ENCODE measurements at places on chromosomes 2 and 18.
A peak's percentile ranks its signal among the peaks of the same experiment; 100 is the strongest.

DNA sequence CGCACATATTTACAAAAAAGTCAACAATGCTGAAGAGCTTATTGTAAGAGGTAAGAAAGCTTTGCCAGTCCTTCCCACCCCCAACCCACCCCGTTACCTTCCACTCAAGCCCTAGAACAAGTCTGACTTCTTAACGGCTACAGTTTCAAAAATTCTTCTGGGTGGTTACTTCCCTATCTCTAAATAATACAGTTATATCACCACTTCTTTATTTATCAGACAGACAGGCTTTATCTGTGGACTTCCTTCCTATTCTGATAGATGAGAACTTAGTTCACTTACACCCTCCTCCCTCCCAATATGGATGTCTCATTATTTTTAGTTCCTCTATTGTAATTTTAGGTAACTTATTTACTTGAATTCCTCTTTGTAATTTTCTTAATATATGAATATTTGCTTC lies 26.7 kb upstream of the ACTR3 start:
- no peaks in the 10 kb centered on the region for H3K27me3 ChIP-seq
- no peaks in the 10 kb centered on the region for H3K36me3 ChIP-seq
- H3K4me3 ChIP-seq: no peak overlapping the region
- peaks cover 85% of the 10 kb centered on the region for H3K4me1 ChIP-seq
- peak; percentile 74 for DNase-seq

DNA sequence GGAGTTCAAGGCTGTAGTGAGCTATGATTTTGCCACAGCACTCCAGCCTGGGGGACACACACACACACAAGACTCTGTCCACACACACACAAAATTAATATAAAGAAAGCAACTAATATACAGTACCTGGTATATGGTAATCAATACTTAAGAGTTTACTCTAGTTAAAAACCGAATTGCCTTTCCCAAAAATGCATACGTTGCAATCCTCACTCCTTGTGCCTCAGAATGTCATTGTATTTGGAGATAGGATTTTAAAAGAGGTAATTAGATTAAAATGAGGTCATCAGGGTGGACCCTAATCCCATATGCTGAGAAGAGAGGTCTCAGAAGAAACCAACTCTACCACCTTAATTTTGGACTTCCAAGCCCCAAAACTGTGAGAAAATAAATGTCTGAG lies 35.7 kb downstream of the TMEM237 start:
- no peaks in the 10 kb centered on the region for H3K36me3 ChIP-seq
- no peak for DNase-seq
- no peaks in the 10 kb centered on the region for H3K27me3 ChIP-seq

DNA sequence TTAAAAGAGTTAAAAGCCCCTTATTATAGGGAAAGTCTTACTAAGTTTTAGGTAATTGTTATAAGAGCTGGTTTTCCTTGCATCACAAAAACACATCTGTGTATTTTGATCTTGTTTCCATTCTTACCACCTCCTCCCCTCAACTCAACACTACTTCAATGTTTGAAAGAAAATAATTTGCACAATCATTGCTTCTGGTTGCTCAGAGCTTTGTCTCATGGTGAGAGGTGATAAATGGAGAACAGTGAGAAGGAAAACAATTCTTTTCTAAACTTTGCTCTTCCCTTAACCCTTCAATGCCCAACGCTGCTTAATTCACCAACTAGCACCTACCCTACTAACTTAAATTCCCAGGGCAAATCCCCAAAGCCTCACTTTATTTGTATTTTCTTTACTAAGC lies 268.1 kb upstream of the LINC00305 start:
- H3K27me3 ChIP-seq: no peaks in the 10 kb centered on the region
- no peak overlapping the region for H3K4me3 ChIP-seq
- no peaks in the 10 kb centered on the region for H3K36me3 ChIP-seq
- no peak overlapping the region for H3K27ac ChIP-seq

- H3K27ac ChIP-seq: no peak overlapping the region
- H3K27me3 ChIP-seq: no peaks in the 10 kb centered on the region
- H3K36me3 ChIP-seq: no peaks in the 10 kb centered on the region
- no peaks in the 10 kb centered on the region for H3K4me1 ChIP-seq
Measured at GRCh38 chr2:20196657-20197161, 28.2 kb downstream of the SDC1 start.

- H3K4me1 ChIP-seq: no peaks in the 10 kb centered on the region
- H3K4me3 ChIP-seq: no peak overlapping the region
- H3K27ac ChIP-seq: no peak overlapping the region
- no peaks in the 10 kb centered on the region for H3K27me3 ChIP-seq
Measured at GRCh38 chr2:69572641-69573040, 70.9 kb downstream of the AAK1 start.

DNA sequence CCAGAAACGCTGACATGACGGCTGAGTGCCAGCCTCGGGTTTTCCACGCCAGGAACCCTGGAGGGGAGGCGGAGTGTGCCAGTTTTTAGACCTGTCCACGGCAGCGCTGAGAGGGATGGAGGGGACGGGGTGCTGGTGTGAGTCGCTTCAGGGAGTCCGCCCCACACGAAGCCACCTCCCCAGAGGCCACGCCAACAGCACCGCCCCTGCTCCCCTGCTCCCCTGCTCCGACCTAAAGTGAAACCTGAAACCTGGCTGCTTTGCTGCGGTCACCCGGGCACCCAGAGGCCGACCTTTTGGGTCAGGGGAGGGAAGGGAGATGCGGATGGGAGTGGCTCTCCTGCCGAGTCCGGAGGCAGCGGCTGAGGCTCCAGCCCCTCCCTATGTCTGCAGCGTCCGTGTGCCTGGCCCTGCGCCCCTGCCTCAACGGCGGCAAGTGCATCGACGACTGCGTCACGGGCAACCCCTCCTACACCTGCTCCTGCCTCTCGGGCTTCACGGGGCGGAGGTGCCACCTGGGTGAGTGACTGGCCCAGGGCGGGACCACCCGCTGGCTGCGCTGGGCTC lies 38.1 kb downstream of the SNED1 start:
- peak overlapping the region; percentile 34 for H3K27ac ChIP-seq
- peak overlapping the region; percentile 65 for H3K4me3 ChIP-seq

GRCh38 chr18:49015886-49016647 lies 65.3 kb upstream of the SMAD7 start:
- no peak overlapping the region for H3K4me3 ChIP-seq
- no peaks in the 10 kb centered on the region for H3K36me3 ChIP-seq
- DNase-seq: no peak
- no peak overlapping the region for H3K27ac ChIP-seq
- peaks cover 7% of the 10 kb centered on the region for H3K4me1 ChIP-seq

- H3K27me3 ChIP-seq: no peaks in the 10 kb centered on the region
- no peaks in the 10 kb centered on the region for H3K36me3 ChIP-seq
- no peak overlapping the region for H3K27ac ChIP-seq
- no peak overlapping the region for H3K4me3 ChIP-seq
- no peak for DNase-seq
Measured at GRCh38 chr18:60202708-60203107, 169.9 kb downstream of the MC4R start.

- no peaks in the 10 kb centered on the region for H3K27me3 ChIP-seq
- H3K4me3 ChIP-seq: no peak overlapping the region
- no peaks in the 10 kb centered on the region for H3K4me1 ChIP-seq
- H3K27ac ChIP-seq: no peak overlapping the region
- no peaks in the 10 kb centered on the region for H3K36me3 ChIP-seq
Measured at GRCh38 chr18:22021701-22022100, 147.7 kb upstream of the GATA6 start.

GRCh38 chr2:226466589-226466988 lies 333.0 kb downstream of the IRS1 start:
- DNase-seq: no peak
- H3K4me1 ChIP-seq: no peaks in the 10 kb centered on the region
- H3K4me3 ChIP-seq: no peak overlapping the region
- H3K27ac ChIP-seq: no peak overlapping the region
- no peaks in the 10 kb centered on the region for H3K27me3 ChIP-seq
- H3K36me3 ChIP-seq: no peaks in the 10 kb centered on the region

DNA sequence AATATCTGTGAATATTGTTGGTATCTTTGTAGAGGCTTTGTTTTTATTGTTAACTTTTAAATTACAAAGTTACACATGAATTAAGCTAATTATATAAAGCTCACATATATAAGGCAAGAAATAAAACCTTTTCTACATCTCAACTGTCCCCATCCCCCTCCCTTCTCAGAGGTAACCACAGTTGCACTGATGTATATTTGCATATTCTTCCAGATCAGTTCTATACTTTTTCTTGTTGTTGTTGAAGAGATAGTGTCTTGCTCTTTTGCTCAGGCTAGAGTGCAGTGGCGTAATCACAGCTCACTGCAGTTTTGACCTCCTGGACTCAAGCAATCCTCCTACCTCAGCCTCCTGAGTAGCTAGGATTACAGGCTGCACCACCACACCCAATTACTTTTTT lies 36.0 kb upstream of the CDC42EP3 start:
- DNase-seq: no peak
- H3K4me3 ChIP-seq: no peak overlapping the region
- no peak overlapping the region for H3K27ac ChIP-seq
- peaks cover 7% of the 10 kb centered on the region for H3K4me1 ChIP-seq

DNA sequence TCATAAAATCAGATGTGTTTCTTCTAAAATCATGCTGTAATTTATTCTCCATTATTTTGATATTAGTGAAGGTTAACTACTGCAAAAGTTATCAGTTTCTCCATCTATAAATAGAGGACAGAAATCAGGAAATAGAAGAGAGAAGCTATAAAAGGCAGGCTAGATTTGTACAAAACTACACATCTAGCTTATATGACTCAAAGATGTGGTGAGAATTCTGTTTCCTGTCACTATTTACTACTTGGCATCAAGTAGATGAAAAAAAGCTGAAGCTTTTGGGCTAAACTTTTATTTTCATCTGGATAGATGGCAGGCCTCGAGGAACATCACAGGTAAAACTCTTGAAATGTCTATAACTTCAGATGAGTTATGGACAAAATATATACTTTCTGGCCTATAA lies 49.8 kb upstream of the NAB1 start:
- no peak overlapping the region for H3K27ac ChIP-seq
- peaks cover 8% of the 10 kb centered on the region for H3K4me1 ChIP-seq
- no peaks in the 10 kb centered on the region for H3K27me3 ChIP-seq
- DNase-seq: no peak
- no peak overlapping the region for H3K4me3 ChIP-seq

Measured in Karpas-422 (cell line).